NCI-H1105 treated with DMSO at 0.1 percent for 48 hours (cell line): ENCODE measurements at places on chromosomes 7 and 10.
A peak's percentile ranks its signal among the peaks of the same experiment; 100 is the strongest.

- peak; percentile 4 for DNase-seq
These were observed 1.2 kb downstream of the GET4 start for GRCh38 chr7:877312-878232.

GRCh38 chr7:112721366-112721765, 68.8 kb downstream of the TMEM168 start:
- DNase-seq: no peak

DNA sequence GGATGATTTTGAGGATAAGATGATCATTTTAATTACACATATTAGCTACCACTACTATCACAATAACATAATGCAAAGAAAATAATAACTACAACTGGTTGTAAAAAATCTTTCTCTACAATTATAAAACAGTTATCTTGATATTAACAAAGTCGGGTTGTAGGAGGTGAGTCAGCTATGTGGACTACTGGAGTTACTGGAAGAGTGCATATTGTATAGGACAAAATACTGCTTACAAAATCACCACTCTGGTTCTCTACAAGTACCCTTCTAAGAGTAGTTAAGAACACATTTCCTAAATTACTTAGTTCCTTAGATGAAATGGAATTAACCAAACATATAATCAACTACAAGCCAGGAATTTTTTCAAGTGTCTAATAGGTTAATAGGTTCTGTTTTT, 74.1 kb downstream of the HYCC1 start:
- no peak for DNase-seq

DNA sequence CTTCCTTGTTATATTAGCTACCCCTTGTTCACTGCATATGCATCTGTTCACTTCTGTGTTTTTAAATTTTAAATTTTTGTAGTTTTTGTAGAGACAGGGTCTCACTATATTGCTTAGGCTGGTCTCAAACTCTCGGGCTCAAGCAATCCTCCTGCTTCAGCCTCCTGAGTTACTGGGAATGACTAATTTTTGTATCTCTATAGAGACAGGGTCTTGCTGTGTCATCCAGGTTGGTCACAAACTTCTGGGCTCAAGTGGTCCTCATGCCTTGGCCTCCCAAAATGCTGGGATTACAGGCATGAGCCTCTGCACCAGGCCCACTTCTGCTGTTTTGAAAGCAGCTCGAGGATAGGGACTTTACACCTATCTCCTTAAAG, 64.6 kb downstream of the PRTFDC1 start:
- DNase-seq: no peak

DNA sequence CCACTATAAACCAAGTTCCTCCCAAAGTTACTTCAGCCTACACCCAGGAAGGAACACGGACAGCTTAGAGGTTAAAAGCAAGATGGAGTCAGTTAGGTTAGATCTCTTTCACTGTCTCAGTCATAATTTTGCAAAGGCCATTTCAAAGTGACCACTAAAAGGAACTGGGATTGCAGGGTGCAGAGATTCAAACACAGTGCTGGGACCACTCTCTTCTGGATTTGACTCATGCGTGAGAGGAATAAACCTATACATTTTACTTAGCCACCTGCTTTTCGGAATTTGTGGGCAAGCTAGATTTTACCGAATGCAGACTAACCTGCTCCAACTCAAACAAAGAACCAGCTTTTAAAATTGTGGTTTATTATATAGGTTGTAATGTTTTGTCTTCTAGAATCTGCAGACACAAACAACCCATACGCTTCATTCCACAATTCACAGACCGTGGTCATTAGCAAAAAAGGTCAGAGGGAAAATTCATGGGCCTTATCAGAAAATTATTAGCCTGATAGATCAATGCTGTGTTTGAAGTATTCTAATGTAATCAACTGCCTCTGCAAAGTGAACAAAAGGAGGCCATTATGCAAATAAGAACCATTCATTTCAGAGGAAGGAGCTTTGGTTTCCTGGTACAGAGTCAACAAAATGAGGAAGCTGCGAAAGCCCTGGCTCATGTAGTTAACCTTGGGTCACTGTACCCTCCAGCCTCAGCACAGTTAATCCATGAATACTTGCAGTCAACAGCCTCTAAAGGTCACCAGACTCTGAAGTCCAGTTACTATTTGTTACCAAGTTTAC, 342.7 kb upstream of the KLF6 start:
- no peak for DNase-seq

DNA sequence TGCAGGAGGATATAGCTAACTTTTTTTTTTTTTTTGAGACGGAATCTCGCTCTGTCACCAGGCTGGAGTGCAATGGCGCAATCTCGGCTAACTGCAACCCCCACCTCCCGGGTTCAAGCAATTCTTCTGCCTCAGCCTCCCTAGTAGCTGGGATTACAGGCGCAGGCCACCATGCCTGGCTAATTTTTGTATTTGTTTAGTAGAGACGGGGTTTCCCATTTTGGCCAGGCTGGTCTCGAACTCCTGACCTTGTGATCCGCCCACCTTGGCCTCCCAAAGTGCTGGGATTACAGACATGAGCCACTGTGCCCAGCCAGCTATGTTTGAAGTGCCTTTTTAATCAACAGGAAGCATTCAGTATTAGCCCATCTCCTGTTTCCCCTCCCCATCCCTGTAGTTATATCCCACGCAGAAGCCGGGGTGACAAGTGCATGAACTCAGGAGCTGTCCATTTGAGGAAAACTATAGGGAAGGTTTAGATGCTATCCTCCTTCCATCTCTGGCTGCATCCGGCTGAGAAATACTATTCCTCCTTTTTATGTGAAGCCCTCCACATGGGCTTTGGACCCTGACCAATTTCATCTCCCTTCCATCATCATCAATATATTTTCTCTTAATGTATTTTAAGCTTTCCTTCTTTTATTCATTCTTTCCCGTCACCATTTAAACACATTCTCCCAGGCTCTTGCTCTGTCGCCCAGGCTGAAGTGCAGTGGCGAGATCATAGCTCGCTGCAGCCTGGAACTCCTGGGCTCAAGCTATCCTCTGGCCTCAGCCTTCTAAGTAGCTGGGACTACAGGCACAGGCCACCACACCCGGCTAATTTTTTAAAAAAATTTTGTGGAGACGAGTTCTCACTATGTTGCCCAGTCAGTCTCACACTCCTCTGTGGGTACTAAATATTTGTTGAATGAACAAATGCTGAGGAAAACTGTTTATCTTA, 1.3 kb upstream of the POT1 start:
- no peak for DNase-seq

GRCh38 chr10:100519311-100520051, at the start of gene SEC31B:
SEC31B (minus strand) TSS chr10:100519861; CDS start chr10:100516952, 2,909 bp downstream.
- DNase-seq: no peak

DNA sequence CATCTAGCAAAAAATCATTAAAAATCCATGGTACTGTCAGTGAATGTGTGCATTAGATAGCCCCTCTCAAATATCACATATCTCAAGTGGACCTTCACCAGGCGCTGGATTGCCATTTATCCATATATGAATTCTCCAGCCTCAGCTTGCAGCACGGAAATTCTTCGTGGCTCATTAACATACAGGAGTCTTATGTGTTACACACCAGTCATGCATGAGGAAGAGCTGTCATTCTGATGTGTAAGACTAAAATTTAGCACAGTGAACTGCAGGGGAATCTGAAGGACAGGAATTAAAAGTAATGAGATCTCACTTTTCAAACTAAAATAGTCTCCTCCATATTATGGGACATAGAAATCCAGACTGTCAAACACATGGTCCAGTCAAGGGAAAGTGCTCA, 542.4 kb upstream of the DPP6 start:
- no peak for DNase-seq

- peak; percentile 55 for DNase-seq
These were observed 18.3 kb downstream of the SGMS1 start for GRCh38 chr10:50605269-50605950.

DNA sequence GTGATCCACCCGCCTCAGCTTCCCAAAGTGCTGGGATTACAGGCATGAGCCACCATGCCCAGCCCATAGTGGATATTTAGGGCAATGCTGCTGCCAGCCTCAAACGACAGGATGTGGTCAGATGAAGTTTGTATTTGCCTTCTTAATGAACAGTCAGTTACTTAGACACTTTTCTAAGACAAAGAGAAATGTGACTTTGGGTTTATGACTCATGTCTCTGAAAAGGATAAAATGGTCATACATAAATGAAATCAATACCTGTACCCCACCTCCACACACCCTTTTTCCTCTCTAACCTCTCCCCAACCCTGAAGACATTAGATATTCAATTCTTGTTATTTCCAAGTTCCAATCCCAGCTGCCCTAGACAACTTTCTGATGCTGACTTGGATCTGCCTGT, 109.3 kb upstream of the INSIG1 start:
- DNase-seq: no peak

- DNase-seq: no peak
These were observed 524.1 kb downstream of the GLRX3 start for GRCh38 chr10:130660266-130660665.

GRCh38 chr7:134676743-134677142, 30.1 kb downstream of the BPGM start:
- no peak for DNase-seq

GRCh38 chr7:89926701-89927100, 227.6 kb upstream of the STEAP1 start:
- no peak for DNase-seq

DNA sequence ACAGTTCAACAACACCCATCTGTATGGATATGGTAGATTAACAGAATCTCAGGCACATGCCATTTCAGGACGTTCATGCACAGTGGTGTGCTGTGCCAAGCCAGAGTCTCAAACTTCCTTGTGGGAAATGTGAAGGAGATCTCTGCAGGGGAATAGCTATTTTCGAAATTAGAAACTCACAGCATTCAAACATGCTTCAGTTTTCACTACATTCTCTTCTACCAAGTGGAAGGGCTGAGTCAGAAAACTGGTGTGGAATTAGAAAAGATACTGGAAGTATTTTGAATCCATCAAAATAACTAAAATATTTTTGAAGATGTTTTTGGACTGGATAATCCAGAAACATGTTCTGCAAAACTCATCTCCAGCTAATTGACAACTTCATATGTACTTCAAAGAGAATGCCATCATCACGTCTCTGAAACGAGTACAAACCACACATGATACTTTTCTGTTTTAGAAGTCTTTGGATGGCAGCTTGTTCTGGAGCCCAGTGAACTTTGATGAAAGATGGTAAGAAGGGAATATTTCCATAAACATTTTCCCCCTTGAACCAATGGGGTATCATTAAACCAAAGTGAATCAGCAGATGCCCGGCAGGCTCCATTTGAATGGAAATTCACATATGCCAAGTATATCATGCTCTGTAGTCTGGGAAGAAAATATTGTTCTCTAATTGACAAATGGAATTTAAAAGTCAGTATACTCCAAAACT, 616.3 kb upstream of the IGFBP3 start:
- no peak for DNase-seq

- no peak for DNase-seq
These were observed 140.2 kb downstream of the AUTS2 start for GRCh38 chr7:69738396-69738951.

DNA sequence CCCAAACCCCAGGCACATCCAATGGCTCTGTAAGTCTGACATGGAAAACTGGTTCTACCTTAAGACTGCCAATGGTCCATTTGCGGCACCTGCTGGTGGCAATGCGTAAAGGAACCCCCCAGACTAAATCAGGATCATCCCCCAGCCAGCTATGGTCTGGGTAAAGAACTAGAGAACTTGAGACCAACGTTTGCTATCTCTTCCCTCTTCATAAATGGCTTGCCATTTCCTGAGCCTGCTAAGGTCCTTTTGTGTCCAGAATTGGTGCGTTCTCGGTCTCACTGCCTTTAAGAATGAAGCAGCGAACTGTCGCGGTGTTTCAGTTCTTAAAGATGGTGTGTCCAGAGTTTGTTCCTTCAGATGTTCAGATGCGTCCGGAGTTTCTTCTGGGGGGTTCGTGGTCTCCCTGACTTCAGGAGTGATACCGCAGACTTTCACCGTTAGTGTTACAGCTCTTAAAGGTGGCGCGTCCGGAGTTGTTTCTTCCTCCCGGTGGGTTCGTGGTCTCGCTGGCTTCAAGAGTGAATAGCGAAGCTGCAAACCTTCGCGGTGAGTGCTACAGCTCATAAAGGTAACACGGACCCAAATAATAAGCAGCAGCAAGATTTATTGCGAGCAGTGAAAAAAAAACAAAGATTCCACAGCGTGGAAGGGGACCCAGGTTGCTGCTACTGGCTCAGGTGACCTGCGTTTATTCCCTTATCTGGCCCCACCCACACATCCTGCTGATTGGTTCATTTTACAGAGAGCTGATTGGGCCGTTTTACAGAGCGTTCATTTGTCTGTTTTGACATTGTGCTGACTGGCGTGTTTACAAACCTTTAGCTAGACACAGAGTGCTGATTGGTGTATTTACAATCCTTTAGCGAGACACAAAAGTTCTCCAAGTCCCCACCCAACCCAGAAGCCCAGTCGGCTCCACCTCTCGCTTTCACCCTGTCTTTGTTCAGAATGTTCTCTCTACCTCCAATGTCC, 95.4 kb downstream of the ELMO1 start:
- DNase-seq: peak; percentile 27

DNA sequence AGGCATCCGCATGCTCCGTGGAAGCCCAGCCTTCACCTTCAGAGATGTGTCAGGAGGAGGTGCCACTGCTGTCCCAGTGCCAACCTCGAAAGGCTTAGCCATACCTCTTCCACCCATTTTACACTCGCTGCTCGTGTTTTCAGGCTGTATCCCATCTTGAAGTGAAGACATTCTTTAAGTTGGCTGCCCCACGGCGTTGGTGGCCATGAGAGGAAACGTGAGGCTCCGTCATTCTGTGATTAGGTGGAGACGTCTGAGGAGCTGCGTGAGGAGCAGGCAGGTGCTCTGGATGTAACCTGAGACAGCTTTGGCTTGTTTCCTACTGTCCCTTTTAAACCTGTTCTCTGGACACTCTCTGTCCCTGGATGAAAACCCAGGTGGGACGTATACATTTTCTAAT, 159.9 kb upstream of the RNF32 start:
- no peak for DNase-seq

DNA sequence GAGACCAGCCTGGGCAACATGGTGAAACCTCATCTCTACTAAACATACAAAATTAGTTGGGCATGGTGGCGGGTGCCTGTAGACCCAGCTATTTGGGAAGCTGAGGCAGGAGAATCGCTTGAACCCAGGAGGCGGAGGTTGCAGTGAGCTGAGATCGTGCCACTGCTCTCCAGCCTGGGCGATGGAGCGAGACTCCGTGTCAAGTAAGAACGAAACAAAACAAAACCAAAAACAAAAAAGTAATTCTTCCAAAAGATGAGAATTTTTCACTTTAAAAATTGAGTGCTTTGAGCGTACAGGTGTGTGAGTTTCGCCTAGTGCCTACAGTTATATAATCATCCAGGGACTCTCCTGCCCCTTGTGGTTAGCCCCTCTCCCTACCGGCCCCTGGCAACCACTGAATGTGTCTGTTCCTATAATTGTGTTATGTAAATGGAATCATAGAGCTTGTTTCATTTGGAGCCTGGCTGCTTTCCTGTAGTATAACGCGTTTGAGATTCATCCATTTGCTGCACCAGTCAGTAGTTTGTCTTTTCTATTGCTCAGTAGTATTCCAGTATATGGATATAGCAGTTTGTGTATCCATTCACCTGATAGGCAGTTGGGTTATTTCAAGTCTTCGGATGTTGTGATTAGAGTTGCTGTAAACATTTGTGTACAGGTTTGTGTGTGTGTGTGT, 80.0 kb downstream of the RBM33 start:
- DNase-seq: no peak
